NCI-H446 treated with DMSO at 0.1 percent for 48 hours (cell line): ENCODE measurements at places on chromosomes 12 and 14.

GRCh38 chr14:72732022-72732780 is 161.7 kb downstream of the DPF3 start:
- DNase-seq, result no peak

DNA sequence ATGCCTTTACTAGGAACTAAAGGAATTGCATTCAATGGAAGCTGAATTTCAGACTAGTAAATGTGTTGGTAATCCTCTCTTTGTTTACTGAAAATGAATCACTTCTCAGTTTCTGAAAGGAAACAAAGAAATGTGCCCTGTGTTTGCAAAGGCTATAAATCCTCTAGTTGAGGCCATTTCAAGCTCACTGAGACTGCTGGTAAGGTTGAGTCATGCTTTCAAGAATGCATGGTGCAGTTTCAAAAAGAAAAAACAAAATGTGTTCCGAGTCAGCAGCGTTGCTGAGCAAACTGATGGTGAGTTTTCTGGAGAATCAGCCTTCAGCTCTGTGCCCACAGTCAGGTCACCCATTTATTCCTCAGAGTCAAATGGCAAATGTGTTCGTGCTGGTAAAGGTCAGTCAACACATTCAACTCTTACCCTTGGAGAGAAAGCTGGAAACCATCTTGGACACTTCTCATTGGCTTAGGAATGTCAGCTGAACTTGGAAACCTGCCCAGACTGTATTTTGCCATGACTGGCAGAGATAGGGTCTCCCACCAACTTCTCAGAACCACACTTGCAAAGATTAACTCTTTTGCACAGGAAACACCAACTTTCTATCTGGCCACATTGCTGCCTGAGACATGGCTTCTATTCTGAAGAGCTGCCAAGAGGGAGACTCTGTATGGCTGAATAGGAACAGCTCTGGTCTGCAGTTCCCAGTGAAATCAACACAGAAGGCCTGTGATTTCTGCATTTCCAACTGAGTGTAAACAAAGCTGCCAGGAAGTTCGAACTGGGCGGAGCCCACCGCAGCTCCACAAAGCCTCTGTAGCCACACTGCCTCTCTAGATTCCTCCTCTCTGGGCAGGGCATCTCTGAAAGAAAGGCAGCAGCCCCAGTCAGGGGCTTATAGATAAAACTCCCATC is 484.4 kb downstream of the ATP23 start:
- DNase-seq, result peak; percentile 46

DNA sequence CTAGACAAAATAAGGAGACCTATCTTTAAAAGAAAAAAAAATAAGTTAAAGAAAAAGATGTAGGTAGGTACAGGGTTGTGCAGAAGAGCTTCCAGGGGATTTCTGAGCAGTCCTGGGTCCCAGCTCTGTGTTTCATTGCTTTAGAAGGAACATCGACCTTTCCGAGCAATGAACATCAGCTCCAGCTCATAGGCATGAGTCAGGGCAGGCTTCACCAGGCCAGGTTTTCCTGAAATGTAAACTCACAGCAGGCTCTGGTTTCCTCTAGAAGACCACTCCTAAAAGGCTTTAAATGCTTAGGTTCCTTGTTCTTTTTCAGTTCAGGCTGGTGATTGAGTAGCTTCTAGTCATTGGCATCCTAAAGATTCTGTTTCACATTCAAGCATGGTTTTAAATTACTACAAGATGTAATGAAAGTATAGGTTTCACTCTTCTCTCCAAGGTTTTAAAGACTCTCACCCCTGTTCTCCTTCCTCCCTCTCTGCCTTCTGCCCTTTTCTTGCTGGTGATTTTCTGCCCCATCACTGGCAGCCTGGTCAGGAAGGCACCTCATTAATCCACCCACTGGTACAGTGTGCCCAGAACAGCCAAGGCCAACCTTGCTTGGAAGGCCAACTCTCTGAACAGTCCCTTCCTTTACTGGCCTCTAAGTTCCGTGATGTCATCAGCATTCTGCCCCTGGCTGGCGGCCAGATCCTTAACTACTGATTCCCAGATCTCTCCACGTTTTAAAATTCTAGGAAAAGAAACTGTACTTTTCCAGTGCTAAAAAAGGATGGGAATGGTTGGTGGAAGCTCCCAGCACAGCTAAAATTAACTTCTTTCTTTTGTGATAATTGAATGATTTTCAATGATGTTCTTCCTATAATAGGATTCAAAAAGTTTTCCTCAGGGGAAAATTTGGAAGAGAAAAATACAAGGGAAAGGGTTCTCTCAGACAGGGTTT is 109.4 kb upstream of the HIF1A start:
- peak; percentile 20 for DNase-seq

GRCh38 chr14:95046711-95047681 is 110.3 kb downstream of the DICER1 start:
- DNase-seq, result no peak

DNA sequence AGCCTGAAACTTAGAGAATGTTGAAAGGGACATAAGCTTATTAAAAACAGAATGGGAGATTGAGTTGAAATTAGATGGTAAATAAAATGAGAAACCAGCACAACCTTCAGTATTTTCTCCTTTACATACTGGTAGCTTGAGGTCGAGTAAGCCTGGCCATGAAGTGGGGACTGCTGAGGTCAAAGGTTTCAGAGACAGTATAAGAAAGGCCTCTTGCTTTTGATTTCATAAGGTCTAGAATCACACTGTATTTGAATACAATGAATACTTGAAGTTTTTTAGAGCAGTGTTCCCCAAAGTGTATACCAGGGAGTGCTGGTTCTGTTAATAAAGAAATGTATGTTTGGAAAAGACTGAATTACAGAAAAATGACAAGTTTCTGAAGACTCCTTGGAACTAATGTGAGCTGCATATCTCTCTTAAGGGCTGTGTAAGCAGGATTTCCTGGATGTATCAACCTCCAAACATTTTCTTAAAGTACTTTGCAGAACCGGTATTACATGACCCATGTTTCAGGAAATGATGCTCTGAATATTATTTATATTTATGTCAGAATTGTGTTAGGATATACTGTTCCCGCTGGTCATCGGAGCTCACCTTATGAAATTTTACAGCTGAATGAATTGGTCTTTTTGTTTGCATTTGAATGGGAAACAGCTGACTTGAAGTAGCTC is 85.0 kb downstream of the AKAP6 start:
- DNase-seq, result no peak

GRCh38 chr12:29207120-29207519 is 58.0 kb downstream of the FAR2 start:
- no peak for DNase-seq

- peak; percentile 72 for DNase-seq
Measured at GRCh38 chr14:71438684-71439083, 493.5 kb upstream of the RGS6 start.

- DNase-seq, result no peak
Measured at GRCh38 chr12:25677232-25677937, 124.3 kb upstream of the LMNTD1 start.

GRCh38 chr14:21924479-21924878 is 250.9 kb upstream of the OR4E1 start:
- DNase-seq, result no peak

DNA sequence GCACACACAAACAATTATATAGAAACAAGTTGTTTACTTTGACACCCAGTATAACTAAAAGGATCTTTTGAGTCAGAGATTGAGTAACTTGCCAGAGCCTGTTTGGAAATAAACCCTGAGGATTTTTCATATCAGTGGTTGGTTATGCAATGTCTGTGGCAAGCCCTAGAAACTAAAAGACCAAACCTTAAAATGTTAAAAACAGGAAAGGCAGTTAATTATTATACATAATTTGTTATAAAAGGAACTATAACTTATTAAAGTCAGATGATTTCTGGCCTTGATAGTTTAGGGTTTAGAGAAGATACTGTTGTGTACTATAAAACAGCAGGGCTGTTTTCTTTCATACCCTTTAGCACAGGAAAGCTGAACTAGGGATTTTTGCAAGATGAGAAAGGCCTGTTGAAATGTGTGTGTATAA is 44.1 kb downstream of the PSEN1 start:
- DNase-seq, result no peak

DNA sequence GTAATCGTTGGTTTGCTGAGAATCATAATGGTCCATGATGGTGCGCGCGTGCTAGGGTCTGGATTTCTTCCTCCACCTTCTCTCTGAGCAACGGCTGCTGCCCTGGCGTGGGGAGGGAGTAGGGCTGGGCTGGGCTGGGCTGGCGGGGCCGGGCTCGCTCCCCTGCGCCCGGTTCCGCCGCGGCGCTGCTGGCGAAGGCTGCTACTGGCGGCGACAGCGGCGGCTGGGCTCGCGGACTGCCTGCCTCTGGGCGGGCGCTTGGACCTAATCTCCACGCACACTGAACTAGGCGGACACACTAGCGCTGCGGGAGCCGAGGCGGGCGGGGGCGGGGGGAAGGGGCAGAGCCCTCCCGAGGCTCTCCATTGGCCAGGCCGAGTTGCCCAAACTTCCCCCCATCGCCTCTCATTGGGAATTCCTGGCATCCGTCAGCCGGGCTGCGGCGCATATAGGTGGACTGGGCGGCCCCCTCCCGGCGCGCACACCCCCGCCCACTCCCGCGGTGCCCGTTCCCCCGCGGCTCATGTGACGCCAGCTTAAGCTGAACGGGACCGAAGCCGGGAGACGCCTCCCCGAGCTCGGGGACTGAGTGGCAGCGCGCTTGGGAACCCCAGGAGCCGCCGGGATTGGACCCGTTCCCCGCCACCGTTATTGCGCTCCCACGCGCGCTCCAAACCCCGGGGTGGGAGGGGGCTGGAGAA is at the start of gene ACTN1:
ACTN1 (minus strand) TSS at position 282 of the 701 bp plus-strand sequence; CDS start at position 36, 246 bp downstream.
- DNase-seq, result peak; percentile 94

DNA sequence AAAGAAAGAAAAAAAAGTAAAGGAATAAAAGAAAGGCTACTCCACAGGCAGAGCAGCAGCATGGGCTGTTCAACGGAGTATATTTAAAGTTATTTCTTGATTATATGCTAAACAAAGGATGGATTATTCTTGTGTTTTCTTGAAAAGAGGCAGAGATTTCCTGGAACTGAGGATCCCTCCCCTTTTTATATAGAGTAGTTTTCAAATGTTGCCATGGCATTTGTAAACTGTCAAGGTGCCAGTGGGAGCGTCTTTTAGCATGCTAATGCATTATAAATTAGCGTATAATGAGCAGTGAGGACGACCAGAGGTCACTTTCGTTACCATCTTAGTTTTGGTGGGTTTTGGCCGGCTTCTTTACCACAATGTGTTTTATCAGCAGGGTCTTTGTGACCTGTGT is 383.0 kb downstream of the PCNX1 start:
- no peak for DNase-seq

GRCh38 chr14:63777024-63777423 is 49.2 kb upstream of the SGPP1 start:
- DNase-seq, result no peak

DNA sequence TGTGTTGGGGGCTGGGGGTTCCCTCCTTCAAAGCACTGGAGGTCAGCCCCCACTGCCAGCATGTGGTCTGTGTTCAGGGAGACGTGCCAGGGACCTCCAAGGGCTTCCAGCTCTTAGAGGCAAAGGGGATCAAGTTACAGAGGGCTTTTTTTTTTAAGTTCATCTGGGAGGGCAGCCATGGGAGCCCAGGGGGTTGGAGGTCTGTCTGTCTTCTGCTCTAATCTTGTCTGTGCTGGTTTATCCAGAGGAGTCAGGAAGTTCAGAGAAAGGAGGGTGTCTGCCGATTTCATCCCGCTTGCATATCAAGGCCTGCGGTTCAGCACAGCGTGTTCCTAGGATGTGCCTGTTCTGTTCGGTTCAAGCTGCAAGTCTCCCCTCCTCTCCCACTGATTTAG is 72.2 kb downstream of the TMEM132C start:
- no peak for DNase-seq

- DNase-seq, result no peak
Measured at GRCh38 chr12:50518090-50518489, 13.3 kb downstream of the DIP2B start.

GRCh38 chr12:94175763-94176668 is 27.6 kb downstream of the PLXNC1 start:
- no peak for DNase-seq

DNA sequence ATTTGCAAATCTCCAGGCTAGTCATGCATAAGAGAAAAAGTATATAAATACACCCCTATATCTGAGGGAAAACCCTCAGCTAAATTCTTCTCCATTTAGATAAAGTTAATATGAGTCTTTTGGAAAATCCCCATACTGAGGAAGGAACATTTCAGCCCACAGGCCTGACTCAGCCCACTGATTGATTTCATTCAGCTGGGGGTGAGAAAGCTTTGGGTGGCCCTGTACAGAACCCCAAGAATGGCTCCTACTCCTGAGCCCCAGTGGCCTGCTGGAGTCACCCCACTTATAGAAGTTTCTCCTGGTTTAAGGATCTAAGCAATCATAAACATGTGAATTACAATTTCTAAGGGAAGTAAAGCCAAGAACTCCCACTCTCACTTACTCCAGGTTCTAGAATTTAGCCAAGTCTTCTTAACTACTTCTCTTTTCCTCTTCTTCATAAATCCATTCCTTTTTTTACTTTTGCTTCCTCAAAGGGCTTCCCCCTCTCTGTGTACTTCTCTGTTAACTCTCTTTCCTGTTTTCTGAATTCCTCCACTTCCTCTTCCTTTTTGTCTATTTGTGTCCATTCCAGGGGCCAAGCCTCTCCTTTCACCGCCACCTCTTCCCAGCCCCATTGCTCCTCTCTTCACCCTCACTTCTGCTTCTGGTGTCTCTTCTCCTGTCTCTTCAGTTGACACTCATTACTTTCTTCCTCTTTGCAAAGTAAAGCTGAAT is 21.0 kb downstream of the RTN1 start:
- DNase-seq, result no peak

DNA sequence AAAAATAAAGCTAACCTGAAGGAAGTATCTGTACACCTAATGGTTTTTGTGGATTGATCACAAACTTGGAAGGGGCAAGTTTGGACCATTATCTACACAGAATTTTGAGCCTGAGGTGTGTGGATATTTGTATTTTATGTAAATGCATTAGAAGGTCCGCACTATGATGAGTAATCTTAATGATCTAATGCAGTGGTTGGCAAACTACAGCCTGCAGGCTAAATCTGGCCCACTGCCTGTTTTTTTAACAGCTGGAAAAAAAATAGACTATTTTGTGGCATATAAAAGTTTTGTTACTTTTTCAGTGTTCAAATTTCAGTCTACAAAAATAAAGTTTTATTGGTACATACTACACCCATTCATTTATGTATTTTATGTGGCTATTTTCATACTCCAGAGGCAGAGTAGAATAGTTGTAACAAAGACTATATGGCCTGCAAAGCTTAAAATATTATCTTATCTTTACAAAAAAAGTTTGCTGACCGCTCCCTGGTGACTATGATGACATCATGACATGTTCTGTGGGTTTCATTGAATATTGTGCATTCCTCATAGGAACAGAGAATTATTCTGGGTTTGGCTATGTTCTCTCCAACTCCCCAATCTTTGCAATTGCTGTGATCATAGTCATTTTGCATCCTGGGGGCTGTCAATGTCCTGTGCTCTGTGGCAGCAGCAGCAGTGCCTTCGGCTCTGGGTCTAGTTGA is 962.6 kb upstream of the FBXO33 start:
- no peak for DNase-seq

- DNase-seq, result no peak
Measured at GRCh38 chr12:52204095-52204930, 12.5 kb upstream of the KRT80 start.

DNA sequence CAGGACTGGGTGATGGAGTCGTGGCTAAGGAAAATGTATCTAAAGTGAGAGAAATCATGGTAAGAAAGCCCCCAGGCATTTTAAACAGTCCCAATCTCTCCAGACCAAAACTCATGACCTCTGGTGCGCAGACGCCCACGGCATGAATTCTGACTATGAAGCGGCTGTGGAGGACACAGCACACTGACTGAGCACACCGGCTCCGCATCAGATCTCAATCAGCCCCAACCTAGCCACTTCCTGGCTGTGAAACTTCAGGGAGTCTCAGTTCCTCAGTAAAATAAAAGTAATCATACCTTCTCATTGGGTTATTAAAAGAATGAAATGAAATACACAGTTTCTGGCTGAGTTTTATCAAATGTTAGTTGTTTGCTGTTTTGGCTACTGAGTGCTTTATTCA is 38.7 kb downstream of the SETD3 start:
- no peak for DNase-seq

GRCh38 chr12:120067901-120068300 is 48.7 kb downstream of the RAB35 start:
- DNase-seq, result no peak
